Suprapubic skin (tissue), 4 donors: ENCODE measurements at places on chromosomes 7 and 10.

- no peak overlapping the region for H3K4me3 ChIP-seq
- H3K36me3 ChIP-seq = no peaks in the 10 kb centered on the region
- no peak for DNase-seq
- peaks cover 12% of the 10 kb centered on the region for H3K4me1 ChIP-seq
These were observed 695.5 kb downstream of the INHBA start for GRCh38 chr7:41007351-41007751.

DNA sequence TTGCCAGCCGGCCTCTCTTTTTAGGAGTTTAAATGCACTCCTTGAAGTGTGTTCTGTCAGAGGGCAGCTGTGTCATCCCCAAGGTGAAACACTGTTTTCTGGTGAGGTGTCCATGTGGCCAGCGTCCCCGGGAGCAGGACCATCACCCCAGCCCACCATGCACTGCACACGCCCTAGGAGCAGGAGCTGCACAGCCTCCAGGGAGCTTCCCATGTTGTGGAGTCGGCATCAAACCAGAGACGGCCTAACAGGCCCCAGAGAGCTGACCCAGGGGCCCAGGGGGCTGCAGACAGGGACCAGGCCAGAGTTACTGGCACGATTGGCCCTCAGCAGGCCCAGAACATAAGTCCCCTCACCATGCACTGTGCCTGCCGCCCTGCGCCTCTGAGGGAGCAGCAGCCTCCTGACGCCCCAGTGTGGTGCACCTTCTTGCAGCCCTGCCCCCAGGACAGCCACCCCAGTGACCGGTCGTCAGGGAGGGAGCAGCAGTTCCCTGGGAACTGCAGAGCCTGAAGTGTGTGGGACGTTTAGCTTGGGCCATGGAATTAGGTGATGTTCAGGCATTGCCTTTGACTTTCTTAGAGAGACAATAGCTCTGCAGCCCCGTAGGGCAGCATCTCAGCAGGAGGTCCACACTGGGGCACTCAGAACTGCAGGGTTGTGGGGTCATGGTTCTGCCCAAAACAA lies 97.9 kb downstream of the NKX6-2 start:
- H3K27me3 ChIP-seq = no peaks in the 10 kb centered on the region
- peaks cover 18% of the 10 kb centered on the region for H3K36me3 ChIP-seq
- no peaks in the 10 kb centered on the region for H3K4me1 ChIP-seq
- peak; percentile 46 for DNase-seq
- no peak overlapping the region for H3K4me3 ChIP-seq

DNA sequence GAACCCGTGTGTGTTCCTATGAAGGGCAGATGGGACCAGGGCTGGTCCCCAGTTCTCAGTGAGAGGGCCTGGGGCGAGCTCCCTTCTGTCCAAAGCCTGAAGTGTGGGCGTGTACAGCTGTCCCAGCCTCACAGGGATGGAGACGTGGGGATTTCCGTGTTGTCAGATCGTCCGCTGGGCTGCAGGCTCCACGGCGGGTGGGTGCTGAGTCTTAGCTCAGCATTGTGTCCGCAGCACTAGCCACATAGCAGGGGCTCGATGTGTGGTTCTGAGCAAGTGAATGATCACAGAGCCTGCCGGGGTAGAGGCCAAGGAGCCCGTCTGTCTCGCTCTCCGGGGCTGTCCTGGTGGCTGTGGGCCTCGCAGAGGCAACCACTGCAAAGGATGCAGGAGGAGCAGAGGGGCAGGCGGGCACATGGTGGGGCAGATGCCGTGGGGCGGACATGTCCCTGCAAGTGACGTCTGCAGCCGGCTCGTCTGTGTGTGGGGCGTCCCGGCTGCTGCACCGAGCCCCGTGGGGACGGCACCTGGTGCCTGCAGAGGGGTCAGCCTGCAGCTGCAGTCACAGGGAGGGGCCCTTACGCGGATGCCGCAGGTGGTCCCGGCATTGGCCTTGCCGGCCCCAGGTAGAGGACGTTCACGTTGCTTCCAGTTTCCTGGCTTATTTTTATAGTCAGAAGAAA lies 30.9 kb downstream of the FAM20C start:
- peaks cover 13% of the 10 kb centered on the region for H3K4me1 ChIP-seq
- no peak overlapping the region for H3K27ac ChIP-seq
- no peak for DNase-seq
- H3K36me3 ChIP-seq = peaks cover 7% of the 10 kb centered on the region
- H3K27me3 ChIP-seq = no peaks in the 10 kb centered on the region

DNA sequence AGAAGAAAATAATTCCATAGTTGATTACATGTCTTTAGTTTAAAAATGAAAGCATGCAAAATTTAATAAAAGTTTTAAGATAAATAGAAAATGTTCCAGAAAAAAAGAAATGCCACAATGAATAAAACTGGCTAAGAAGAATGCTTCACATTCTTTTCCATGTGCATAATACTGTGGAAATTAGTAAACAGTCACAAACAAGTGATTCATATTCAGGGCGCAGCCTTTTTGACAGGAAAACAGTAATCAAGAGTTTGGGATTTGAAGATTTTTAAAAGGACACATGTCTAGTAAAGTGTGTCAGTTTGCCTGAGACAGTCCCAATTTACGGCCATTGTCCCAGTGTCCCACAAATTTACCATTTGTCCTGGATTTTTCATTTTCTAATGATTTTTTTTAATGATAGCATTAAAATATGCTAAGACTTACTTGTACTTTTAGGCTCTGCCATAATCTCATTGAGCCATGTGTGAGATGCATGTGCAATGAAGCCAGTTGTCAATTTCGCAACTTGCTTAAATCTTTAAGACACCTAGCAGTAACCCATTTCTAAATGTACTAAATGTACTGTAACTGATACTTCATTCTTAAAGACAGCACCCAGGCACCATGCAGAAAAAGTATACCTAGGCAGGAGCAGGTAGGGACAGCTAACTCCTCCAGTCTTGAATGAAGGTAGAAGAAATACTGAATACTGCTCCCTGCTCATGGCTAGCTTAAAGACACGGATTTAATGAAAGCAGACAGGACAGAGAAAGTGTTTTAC lies 46.9 kb downstream of the ZNF438 start:
- H3K27me3 ChIP-seq = no peaks in the 10 kb centered on the region
- DNase-seq = no peak
- no peak overlapping the region for H3K4me3 ChIP-seq

- H3K36me3 ChIP-seq = no peaks in the 10 kb centered on the region
- no peak for DNase-seq
- H3K4me1 ChIP-seq = no peaks in the 10 kb centered on the region
- H3K27ac ChIP-seq = no peak overlapping the region
- no peak overlapping the region for H3K4me3 ChIP-seq
These were observed 193.0 kb upstream of the SHH start for GRCh38 chr7:156005202-156005691.

DNA sequence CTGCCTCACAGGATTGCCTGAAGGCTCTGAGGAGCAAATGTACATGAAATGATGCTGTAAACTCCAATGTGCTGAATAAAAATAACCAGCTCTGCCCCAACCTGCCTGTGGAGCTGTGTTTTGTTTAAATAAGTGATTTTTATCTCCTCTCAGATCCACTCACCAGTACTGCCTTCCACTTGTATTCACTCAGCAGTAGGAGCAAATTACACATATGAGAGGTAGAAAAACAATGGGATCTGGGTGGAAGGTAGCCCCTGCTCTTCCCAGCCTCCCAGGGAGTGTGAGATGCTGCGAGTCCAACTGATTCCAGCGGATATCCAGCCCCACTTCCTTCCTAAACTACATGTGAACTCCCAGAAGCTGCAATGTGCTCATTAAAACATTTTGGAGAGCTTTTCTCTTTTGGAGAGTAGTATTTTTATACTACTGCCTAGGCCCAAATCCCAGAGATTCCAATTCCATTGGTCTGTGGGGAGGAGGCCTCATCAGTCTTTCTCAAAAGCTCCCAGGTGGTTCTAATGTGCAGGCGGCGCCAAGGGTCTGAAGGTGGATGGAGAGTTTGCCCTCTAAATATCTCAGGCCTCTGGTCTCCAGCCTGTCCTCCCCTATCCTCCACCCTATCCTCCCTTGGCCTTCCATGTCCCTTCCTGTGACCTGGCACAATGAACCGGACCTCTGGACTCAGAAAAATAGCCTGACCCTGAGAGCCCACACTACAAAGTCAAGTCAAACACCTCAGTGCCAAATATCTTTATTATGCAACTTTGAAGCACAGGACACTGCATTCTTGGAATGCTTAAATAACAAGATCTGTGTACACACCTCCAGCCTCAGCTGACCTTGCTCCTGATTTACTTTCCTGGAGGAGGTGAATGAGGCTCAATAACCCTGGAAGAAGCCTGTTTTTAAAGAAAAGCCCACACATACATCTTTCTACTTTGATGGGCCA lies 46.2 kb downstream of the CPVL start:
- H3K4me3 ChIP-seq = no peak overlapping the region
- H3K27ac ChIP-seq = no peak overlapping the region

DNA sequence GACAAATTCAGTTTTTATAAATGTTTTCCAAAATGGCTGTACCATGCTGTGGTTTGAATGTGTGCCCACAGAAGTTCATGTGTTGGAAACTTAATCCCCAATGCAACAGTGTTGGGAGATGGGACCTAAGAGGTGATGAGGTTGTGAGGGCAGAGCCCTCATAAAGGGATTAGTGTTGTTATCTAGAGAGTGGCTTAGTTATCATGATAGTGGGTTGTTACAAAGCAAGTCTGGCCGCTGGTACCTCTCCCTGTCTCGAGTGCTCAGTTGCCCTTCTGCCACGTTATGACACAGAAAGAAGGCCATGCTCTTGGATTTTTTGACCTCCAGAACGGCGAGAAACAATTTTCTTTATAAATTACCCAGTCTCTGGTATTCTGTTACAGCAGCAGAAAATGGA lies 119.0 kb downstream of the BTAF1 start:
- H3K27me3 ChIP-seq = no peaks in the 10 kb centered on the region
- no peak overlapping the region for H3K4me3 ChIP-seq
- DNase-seq = no peak
- H3K27ac ChIP-seq = no peak overlapping the region
- H3K36me3 ChIP-seq = peaks cover 3% of the 10 kb centered on the region

DNA sequence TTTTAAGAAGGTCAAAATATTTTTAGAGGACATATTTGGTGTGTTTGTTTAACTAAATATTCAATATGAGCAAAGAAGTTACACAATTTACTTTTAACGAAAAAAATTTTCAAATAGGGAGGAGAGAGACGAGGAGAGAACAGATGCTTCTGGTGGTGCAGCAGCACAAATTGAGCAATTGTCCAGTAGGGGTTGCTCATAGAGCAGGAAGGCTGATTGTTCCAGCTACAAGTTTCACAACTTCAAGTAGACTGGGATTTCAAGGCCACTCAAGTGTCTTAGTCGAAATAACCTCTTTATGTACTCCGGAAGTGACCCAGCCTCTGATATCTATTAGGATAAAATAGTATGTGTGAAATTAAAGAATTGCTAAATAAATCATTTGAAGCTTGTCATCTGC lies 197.9 kb downstream of the HDAC9 start:
- no peak overlapping the region for H3K4me3 ChIP-seq
- H3K4me1 ChIP-seq = no peaks in the 10 kb centered on the region
- H3K27me3 ChIP-seq = no peaks in the 10 kb centered on the region
- no peaks in the 10 kb centered on the region for H3K36me3 ChIP-seq

- H3K4me3 ChIP-seq = no peak overlapping the region
- no peaks in the 10 kb centered on the region for H3K27me3 ChIP-seq
- peak overlapping the region; percentile 19 for H3K27ac ChIP-seq
These were observed 101.5 kb downstream of the RNF216 start for GRCh38 chr7:5679813-5680473.

DNA sequence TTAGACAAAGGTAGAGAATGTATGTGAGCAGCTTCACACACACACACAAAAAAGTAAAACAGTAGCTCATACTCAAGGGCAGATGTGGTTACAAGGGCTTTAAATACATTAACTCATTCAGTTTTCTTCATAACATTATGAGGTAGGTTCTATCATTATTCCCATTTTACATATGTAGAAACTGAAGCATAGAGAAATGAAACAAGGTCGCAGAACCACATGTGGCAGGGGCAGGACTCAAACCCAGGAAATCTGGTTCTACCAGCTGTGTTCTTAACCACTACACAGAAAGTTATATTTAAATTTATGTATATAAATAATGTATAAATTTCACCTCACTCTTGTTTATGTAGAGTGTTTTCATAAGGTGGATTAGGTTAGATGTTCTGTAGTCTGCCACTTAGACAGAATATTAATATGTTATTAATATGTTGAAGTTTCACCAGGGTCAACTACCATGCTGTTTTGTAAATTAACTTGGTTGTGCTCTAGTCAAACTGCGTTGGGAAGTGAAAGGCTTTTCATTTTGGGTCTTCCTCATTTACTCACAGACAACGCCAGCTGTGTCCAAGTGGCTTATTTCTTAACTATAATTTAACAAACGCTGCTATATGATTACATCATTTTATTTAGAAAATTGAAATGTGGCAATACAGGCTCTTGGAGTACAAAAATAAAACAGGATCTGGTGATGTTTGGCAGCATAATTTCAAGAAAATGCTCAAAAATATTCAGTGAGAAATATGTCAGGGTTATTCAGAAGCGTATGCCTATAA lies 138.4 kb downstream of the MDFIC start:
- DNase-seq = no peak
- H3K27me3 ChIP-seq = no peaks in the 10 kb centered on the region
- H3K36me3 ChIP-seq = no peaks in the 10 kb centered on the region
- no peak overlapping the region for H3K27ac ChIP-seq
- H3K4me1 ChIP-seq = no peaks in the 10 kb centered on the region
- H3K4me3 ChIP-seq = no peak overlapping the region

GRCh38 chr10:113108194-113108835 lies 158.3 kb downstream of the TCF7L2 start:
- no peak overlapping the region for H3K27ac ChIP-seq
- H3K4me3 ChIP-seq = no peak overlapping the region
- H3K36me3 ChIP-seq = no peaks in the 10 kb centered on the region
- DNase-seq = no peak

DNA sequence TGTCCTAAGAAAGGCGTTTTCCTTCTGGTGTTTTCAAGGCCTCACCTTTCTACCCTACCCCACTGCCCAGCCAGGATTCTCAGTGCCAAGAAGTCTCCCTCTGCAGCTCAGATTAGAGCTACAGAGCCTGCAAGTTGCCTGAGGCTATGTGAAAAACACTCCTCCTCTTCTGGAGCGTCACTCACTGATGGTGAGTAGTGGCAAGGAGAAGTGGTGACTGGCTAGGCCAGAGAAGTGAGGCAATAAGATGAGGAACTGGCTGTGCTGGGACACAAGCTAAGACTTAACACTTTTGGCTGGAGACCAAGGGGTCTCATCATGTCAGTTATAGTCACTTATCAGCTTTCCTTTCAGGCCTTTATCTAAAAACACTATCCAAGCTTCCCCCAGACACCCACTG lies 86.7 kb upstream of the PRKAR2B start:
- H3K27me3 ChIP-seq = no peaks in the 10 kb centered on the region
- H3K36me3 ChIP-seq = no peaks in the 10 kb centered on the region
- no peak overlapping the region for H3K27ac ChIP-seq
- no peak for DNase-seq
